Fibroblast of lung (primary cell): ENCODE measurements at places on chromosomes 13 and 19. TPM values are rescaled to one million over a fixed set of nuclear protein-coding genes. Genes with fewer than 3 reads are reported as not detected.

DNA sequence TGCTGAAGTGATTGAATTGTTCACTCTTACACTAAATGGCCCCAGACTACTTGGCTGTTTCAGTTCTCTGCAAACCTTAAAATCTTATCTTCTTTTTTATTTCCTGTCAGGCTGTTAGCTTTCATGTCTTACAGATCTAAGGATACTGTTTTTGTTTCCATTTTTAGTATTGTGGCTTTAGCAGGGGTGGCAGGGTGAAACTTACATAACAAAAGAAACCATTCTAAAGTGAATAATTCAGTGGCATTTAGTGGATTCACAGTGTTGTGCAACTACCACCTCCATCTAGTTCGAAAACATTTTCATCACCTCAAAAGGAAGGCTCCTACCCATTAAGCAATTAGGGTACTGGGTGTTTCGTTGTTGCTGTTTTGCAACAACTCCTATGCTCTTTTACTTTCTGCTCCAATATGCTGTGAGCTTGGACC is 19.8 kb downstream of the TMEM272 start:
- DNase-seq: no peak

DNA sequence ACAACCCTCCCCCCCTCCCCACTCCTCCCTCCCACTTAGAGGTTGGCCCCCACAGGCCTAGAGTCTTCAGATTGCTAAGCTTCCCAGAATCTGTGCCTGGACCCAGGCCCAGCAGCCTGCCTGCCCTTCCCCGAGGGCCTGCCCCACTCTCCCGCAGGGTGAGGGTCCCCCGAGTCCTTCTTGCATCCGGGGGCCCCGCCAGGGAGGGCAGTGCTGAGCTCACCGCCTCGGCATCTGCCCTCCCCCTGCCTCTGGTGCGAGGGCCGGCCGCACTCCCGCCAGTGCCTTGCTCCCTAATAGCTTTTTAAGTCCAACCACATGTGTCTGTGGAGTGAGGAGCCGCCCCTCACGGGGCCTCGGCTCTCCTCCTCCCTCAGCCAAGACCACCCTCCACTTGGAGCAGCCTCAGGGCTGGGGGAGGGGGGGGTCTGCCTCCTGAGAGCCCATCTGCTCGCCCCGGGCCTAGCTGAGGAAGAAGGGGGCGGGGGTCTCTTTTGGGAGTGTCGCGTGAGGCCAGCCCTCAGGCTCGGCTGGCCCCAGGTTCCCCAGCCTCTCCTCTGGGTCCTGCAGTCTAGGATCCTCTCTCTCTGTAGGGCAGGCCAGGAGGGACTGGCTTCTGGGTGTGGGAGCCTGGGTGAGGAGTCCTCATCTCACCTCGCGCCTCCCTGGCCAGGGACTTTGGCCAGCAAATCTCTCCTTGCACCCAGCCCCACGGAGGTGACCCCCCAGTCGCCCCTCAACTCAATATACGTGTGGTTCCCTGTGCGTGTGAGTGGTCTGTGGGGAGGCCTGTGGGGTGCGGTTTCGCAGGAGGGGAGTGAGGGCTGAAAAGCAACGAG is 47.2 kb downstream of the LYL1 start:
- peak; percentile 97 for DNase-seq

DNA sequence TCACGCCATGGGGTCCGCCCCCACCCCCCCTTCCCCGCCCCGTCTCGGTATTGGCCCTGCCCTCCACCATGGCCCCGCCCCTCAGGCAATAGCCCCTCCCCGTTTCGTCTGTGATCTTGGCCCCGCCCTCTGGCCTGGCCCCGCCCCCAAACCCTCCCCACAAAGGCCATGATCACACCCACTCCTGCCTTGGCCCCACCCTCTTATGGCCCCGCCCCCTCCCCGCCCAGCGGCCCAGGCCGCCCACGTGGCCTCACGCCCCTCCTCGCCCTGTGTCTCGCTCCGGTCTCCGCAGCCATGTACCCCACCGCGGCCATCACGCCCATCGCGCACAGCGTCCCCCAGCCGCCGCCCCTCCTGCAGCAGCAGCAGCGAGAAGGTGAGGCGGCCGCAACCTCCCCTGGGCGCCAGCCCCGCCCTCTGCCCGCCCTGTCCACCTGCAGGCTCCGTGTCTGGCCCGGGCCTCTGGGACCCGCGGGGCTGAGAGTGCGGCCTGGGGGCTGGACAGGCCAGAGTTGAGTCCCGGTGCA is 61.3 kb downstream of the CELF5 start:
- peak; percentile 5 for DNase-seq

The WDR87 gene
- total RNA-seq: not detected in 2 replicates

The ZNF813 gene
- 3.6 and 3.9 TPM in 2 replicates for total RNA-seq
